ENCODE measurements at places on chromosomes 16 and 17.

- no peak for DNase-seq
Observed at GRCh38 chr17:53630638-53631037, 192.1 kb upstream of the KIF2B start.

DNA sequence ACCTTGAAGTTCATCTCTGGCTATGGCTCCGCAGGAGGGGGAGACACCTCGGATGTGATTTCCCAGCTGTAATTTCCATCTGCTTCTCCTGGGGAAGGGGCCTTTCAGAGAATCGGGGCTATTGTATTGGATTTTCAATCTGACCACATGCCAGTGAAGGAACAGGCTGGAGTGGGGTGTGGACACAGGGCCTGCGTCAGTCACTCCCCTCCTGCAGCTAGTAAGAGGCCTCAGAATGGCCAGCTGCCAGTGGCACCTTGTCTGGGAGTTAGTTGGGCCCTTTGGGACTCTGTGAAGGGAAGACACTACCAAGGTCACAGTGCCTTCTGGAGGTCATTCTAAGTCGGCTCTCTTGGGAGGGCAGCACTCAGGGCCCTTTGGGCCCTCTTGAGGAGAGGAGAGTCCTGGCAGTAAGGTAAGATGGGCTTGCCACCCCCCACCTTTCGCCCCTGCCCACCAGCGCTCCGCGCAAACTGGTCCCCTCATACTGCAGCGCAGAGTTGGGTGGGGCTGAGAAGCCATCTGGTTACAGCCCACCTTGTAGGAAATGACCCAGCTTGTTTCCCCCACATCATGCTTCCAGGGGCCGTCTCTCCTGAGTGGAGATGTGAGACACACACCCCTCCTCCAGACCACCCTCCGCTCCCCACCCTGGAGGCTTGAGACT, 5.4 kb downstream of the NXPH3 start:
- no peak for DNase-seq

DNA sequence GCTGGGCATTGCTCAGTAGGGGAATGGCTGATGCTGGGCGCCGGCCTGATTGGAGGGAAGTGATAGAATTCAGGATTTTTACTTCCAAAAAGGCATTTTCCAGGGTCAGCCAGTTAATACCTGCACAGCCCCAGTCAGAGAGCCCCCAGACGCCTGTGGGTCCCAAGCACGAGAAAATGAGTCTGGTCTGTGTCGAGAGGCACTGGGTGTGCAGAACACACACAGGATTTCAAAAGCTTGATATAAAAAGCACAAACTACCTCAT, 164.6 kb upstream of the TNRC6C start:
- no peak for DNase-seq

DNA sequence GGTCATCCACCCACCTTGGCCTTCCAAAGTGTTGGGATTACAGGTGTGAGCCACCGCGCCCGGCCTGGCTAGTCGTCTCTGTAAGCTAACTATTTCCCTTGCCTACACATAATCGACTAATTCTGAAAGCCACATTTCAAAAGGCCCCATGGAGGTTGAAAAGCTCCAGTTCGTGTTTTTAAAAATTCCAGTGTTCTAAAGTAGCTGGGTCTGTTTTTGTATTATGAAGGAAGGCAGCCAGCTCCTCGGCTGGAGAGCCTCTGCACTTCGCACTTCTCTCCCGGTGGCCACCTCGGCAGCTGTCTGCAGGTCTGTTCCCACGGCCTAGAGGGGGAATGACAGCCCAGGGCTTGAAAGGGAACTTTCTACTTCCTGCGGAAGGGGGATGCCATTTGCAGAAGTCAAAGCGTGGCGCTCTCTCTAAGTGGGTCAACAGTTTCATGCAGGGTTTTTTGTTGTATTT, 16.9 kb downstream of the HASPIN start:
- DNase-seq: no peak

GRCh38 chr16:50640391-50640790, 40.7 kb downstream of the SNX20 start:
- DNase-seq: no peak

DNA sequence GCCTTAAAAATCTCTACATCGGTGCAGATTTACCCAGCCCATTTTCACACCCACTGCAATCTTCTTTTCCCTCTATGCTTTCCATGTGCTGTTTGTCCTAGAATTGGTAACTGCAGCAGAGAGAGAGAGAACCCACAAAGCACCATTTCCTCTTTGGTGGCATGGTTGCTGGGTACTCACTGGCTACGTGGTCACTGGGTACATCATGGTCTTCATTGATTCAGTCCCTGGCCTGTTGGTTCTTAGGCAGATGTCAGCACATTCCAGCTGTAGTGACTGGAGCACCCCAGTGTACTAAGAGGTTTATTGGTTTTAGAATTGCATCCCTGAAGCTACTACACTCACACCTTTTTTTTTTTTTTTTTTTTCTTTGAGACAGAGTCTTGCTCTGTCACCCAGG, 156.1 kb upstream of the CACNG5 start:
- DNase-seq: no peak

DNA sequence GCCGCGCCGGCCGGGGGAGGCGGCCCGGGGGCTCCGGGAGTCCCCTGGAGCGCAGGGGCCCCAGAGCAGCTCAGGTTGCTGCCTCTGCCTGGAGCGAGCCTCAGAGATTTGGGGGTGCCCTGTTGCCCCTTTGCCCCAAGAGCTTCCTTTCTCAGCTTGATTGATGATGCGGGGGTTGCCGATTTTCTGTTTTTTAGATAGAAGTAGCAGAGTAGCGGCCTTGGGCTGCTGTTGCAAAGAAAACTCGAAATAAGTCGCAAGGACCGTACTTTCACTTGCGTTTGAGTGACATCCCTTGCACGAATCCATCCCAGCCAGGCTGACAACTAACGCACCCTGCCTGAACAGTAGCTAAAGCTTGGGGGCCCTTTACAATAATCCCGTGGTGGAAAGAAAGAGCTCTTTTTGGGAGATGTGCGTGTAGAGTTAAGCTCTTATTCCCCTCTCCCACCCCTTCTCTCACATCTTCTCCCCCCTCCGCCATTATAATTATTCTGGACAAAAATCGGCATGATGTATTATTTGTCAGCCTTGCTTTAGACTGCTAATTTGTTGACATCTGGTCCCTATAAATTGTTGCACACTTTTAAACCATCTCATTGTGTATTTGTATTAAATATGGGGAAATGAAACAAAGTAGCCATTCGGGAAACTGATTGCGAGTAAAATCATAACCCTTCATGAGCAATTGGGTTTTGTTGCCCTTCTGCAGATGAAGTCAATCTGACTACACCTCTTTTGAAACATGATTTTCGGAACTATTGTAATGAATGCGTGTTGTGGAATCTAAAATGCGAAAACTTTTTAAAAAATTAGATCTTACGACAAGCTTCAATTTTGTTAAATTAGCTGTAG, 873 bp downstream of the USP10 start:
- no peak for DNase-seq

GRCh38 chr16:84599521-84600202, 18.2 kb downstream of the COTL1 start:
- peak; percentile 61 for DNase-seq

GRCh38 chr16:24939738-24940137, 75.4 kb downstream of the ARHGAP17 start:
- DNase-seq: no peak

GRCh38 chr16:1713331-1713730, 7.3 kb downstream of the MAPK8IP3 start:
- no peak for DNase-seq

- no peak for DNase-seq
Observed at GRCh38 chr17:5772720-5773119, 188.4 kb upstream of the NLRP1 start.

- DNase-seq: peak; percentile 12
Observed at GRCh38 chr16:27174798-27175197, 28.5 kb upstream of the KDM8 start.

DNA sequence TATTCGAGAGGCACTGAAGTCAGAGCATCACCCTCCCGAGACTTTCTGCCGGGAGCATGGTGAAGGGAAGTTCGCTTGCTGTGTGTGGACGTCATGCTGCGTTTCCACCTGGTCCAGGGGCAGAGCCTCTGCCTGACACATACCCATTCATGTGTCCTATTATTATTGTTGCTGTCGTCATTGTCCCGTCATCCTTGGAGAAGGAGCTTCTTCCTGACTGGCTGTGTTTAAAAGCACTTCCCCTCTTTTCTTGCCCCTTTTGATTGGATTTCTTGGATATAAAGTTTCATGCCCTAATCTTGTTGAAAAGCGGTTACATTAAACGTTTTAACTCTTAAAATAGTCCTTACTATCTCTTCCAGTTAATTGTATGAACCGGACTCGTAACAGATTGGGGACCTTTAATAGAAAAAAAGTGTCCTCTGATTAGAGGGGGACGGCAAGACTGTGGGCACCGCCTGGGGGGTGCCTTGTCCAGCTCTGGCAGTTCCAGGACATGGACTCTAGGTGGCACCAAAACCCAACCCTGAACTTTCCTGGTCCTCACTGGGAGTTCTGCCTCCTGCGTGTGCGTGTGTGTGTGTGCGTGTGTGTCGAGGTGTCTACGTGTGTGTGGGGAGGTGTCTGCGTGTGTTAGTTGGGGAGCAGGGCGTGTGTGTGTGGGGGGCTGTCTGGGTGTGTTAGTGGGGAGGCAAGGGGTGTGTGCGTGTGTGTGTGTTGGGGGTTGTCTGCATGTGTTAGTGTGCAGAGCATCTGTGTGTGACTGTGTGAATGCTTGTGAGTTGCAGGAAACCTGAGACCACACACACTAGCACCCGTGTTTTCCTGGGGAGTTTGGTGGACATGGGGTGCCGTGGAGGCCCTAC, 133.3 kb upstream of the CIBAR2 start:
- DNase-seq: no peak

DNA sequence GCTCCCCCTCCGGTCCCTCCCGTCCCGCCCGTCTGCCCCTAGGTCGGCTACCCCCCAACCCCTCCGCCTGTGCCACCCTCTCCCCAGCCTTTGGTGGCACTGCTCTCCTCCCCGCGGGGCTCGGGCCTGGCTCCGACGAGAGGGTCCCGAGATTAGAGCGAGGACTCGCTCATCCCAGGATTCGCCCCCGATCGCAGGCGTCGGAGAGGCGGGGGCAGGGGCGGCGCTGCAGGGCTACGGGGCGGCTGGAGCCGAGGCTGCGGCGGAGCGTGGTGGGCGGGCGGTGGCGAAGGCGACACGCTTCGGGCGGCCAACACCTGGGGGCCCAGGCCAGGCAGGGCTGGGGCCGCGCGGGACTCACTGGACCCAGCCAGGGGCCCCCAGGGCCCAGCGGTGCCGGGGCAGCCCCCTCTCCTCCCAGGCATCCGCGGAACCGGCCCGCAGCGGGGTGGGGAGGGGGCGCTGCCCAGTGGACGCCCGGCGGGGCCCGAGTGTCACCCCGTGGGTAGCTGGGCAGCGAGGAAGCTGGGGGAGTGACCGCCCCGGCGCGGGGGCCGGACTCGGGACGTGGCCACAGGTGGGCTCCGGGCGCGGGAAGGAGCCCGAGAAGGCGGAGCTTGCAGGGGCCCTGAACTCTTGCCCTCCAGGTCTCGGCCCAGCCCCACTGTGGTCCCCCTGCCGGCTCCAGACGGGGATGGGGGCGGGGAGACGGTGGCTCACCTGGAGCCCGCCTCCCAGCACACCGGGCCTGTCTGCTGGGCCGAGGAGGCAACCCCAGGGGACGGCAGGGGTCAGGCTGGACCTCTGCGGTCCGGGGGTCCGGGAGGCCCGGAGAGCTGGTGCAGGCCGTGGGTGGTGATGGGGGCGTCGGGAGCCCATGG, 1.5 kb downstream of the MGAT5B start:
- no peak for DNase-seq
